ENCODE measurements at places on chromosomes 3 and 15.

- peak; percentile 86 for DNase-seq
Observed at GRCh38 chr3:5006755-5007202, 27.5 kb downstream of the BHLHE40 start.

DNA sequence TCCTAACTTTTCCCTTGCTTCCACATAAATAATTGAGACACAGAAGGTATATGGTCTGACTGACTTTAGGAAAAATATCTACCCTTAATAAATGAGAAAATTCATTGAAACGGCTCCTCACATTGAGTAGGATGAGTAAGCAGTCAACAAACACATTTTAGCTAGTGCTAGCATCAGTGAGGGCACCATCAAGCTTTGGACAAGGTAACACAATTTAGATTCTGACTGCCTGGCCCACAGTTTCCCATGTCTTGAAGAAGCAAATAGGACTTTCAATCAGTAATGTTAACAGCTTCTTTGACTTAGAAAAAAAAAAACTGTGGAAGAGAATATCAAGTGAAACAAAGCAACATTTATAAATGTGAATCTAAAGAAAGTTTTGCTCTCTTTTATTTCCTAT lies 70.1 kb upstream of the MBNL1 start:
- DNase-seq: peak; percentile 43

GRCh38 chr15:70826634-70827033 lies 27.3 kb downstream of the LARP6 start:
- no peak for DNase-seq

- DNase-seq: no peak
Observed at GRCh38 chr15:85527895-85528294, 147.5 kb downstream of the AKAP13 start.

DNA sequence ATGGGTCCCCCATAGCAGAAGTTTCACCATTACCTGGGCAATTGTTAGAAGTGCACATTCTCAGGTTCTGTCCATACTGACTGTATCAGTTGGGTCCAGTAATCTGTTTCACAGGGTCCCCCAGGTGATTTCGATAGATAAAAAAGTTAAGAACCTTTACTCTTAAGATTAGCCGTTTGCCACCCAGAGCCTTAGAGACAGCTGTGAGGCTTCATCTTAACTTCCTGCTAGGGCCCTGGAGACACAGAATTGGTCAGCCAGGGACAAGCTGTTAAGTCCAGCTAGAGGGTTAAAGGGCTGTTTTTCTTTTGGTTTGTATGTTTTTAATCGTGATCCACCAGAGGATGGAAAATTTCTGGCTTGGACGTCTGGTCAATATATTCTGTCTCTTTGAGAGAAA lies 6.7 kb downstream of the FAM162A start:
- no peak for DNase-seq

DNA sequence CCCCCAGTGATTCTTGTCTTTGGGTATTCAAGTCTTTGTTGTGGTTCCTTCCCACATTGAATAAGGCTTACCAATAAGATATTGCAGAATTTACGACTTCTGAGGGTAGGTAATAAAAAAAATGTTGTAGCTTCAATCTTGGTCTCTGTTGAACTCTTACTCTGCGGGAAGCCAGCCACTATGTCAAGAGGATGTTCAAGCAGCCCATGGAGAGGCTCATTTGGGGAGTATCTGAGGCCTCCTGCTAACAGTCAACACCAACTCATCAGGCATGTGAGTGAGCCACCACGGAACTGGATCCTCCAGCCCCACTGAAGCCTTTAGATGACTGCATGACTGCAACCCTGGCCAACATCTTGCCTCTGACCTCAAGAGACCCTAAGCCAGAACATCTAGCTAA lies 3.2 kb upstream of the TBC1D23 start:
- no peak for DNase-seq

All from CD4-positive, alpha-beta T cell treated with Interleukin-4 for 4 hours (primary cell).